ENCODE measurements at places on chromosomes 16 and 17.
A peak's percentile ranks its signal among the peaks of the same experiment; 100 is the strongest.

- no peak for DNase-seq
Measured at GRCh38 chr16:49608779-49609178, 235.2 kb downstream of the C16orf78 start.

DNA sequence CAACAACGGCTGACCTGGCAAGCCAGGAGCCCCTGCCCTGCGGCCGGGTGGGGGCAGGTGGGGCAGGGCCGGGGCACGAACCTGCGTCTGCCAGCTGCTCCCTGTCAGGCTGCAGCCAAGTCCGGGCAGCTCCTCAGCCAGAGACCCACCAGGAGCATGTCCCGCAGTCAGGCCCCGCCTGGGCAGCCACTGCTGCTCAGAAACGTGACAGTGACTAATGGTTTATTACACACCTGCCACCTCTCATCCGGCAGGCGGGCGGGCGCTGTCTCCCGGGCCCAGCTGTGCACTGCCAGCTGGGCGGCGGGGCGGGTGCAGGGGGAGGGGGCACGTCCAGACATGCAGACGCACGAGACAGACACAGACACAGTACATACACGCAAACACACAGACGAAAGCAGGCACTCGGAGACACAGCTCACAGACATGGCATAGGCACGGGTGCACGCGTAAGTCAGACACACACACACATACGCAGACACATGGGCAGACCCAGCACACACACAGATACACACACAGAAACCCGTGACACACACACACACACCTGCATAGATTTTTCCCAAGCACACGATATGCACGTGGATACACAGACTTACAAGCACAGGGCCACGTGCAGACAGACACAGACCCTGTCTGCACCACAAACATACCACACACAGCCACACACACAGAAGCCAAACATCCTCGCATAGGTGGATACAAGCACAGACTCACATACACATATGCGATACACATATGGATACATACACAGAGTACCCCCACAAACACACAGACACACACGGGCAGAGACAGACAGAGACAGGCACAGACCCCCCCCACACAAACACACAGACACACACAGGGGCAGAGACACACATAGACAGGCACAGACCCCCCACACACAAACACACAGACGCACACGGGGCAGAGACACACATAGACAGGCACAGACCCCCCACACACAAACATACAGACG is 248.3 kb upstream of the CIBAR2 start:
- no peak for DNase-seq

DNA sequence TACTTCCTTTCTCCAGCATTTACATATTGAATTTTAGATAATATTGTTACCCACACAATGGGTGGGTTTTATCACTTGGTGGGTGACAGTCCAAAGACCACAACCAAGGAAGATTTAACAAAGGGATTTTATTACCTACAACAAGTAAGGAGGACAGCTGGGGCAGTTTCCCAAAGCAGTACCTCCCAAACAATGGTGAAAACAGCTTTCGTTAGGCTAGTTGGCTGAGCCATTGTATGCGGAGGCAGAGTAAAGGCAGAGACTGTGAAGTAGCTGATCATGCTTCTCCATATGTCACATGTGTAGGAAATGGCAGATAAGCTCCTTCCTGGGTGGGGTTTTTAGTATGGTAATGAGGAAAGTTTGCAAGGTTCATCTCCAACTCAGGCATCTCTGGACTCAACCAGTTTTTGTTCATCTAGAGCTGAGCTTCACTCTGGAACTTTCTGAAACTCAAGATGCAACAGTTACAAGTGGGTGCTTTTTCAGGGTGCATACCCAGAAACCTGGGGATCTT is 104.3 kb upstream of the PSMD7 start:
- no peak for DNase-seq

DNA sequence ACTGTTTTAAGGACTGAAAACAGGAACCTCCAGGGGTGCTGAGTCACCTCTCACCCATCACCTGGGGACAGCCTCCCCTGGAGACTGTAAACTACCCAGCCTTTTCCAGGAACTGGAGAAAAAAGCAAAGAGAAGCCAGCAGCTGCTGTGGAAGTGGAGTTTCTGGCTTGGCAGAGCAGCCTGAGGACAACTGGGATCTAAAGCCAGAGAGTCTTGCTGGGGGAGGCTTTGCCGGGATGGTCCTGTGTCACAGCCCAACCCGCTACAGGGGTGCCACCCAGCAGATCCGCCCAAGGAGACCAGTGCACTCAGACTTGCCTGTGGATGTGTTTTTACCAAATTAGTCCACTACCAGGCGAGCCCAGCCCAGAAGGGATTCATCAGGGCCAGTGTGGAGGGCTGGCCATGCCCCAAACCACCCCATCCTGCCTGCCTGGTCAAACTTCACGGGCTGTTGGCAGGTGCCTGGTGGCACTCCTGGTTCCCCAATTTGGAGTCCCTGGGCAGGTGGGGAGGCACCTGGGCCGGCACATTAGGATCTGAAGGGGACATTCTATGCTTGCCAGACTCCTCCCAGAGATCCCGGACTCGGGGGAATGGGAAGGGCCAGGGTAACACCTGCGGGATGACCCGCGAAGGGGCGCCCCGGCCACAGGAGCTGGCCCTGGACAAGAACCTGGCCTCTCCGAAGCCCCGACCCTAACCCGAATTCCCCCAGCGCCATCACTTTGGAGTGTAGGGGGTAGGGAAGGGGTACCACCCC is 771 bp downstream of the MSRB1 start:
- no peak for DNase-seq

GRCh38 chr16:21959050-21959449 is 5.9 kb downstream of the UQCRC2 start:
- no peak for DNase-seq

DNA sequence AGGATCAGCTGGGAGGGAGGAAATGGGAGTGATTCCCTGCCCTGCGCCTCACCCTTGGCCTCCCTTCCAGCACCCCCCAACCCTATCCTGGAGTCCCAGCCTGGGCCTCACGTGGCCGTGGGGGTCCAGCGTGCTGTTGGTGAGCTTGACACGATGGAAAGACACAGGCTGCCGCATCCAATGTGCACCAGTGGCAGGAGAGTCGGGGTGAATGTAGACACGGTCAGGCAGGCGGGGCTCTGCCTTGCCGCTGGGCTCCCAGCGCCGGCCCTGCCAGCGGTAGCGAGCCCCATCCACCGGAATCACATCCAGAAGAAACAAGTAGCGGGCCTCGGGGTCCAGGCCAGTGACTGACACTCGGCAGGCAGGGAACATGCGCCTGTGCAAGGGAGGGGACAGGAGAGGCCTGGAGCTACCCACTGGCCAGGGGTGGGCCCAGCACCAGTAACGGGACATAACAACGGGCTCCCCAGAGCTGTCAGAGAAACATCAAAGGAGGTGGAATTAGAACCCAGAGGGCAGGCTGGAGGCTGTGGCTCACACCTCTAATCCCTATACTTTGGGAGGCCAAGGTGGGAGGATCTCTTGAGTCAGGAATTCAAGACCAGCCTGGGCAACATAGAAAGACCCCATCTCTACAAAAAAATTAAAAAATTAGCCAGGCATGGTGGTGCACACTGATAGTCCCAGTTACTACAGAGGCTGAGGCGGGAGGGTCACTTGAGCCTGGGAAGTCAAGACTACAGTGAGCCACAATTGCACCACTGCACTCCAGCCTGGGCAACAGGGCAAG is 2.7 kb downstream of the TBX6 start:
- DNase-seq = no peak

DNA sequence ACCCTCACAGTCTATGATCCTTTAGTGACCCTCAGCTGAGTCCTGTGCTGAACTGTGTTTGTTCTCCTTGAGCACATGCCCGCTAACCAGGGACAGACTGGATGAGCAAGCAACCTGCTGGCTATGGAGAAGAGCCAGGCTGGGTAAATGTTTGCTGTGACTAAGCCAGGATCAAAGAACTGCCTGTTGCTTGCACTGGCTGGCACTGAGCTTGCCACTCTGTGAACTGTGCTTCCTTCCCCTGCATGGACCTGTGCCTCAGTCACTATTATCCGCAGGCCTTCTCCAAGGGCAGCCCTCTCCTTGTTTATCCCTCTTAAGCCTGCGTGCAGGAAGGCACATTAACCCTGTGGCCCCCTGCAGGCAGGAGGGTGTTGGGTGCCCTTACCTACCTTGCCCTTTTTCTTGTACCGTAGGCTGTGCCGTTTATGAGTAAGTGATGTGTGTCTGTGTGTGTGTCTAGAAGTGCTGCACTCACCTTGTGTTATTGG is 7.4 kb downstream of the PNPO start:
- DNase-seq = no peak

DNA sequence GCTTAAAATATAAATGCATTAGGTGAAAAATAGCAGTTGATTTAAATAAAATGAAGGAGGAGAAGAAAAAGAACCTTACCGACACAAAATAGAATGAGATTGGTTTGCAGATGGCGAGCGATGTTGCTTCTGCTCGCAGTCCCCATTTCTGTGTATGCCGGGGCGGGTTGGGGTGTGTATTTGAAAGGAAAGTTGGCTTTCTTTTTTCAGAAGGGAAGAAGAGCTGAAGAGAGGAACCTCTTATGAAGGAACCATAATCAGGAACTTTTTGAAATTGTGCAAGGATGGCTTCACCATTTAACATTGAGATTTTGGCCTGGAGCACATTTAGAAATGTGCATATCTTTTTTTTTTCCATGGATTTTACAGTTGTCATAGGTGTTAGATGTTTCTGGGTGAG is at the start of gene IGSF6:
IGSF6 (minus strand) TSS at position 156 of the 400 bp plus-strand sequence; CDS start at position 146, 10 bp downstream.
- no peak for DNase-seq

GRCh38 chr17:32593003-32593402 is 106.2 kb downstream of the CDK5R1 start:
- no peak for DNase-seq

DNA sequence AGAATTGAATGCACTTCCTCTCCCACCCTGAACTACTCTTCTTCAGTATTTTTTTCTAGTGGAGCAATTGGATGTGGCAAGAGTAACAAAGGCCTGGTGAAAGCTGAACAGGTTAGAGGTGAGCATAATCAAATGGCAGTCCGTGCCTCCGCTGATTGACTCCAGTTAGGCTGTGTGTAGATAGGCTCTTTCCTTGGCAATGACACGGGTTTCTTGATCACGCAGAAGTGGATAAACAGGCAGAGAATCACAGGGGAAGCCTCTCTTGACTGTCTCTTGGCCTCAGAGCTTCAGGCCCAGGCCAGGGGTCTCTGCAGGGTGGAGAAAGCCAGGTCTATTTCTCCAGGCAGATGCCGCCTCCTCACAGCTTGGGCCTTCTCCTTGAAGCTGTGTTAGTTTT is 4.2 kb downstream of the CD300LB start:
- DNase-seq = no peak

- no peak for DNase-seq
Measured at GRCh38 chr17:40850293-40850972, 16.6 kb downstream of the KRT12 start.

- no peak for DNase-seq
Measured at GRCh38 chr17:37060094-37060493, 111.3 kb downstream of the AATF start.

- DNase-seq = peak; percentile 54
Measured at GRCh38 chr17:78013683-78014467, 55.4 kb downstream of the TNRC6C start.

GRCh38 chr16:73547552-73548403 is 499.9 kb upstream of the ZFHX3 start:
- DNase-seq = no peak

GRCh38 chr17:64653325-64653984 is 8.7 kb downstream of the SMURF2 start:
- no peak for DNase-seq

GRCh38 chr17:72724267-72724666 is 368.2 kb downstream of the SLC39A11 start:
- DNase-seq = no peak

GRCh38 chr16:89105599-89106151 is 12.0 kb downstream of the ACSF3 start:
- no peak for DNase-seq

DNA sequence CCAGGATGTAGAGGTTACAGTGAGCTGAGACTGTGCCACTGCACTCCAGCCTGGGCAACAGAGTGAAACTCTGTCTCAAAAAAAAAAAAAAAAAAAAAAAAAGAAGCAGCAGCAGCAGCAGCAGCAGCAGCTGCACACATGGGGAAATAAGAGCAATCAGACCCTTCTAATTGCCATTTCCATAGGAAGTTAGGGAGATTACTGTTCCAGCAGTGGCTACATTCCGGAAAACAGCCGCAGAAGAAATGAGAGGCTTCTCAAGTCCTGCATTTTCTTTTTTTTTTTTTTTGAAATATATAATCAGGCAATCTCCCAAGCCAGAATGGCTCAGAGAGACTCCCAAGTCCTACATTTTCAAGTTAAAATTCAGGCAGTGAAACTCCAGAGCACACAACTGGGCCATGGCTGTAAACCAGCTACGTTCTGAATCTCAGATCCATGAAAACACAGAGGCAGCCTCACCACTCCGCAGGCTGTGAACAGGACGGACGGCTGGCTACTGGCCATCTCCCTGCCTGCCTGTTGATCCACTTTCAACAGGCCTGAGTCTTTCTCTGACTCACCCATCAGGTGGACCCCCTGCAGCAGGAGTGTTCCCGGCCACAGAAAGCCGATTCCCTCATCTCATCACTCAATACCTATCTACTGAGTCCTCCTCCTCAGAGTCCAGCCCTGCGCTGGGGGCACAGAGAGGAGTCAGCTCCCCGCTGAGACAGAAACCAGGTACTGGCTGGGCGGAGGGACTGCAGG is 15.0 kb downstream of the TRPV1 start:
- DNase-seq = no peak

DNA sequence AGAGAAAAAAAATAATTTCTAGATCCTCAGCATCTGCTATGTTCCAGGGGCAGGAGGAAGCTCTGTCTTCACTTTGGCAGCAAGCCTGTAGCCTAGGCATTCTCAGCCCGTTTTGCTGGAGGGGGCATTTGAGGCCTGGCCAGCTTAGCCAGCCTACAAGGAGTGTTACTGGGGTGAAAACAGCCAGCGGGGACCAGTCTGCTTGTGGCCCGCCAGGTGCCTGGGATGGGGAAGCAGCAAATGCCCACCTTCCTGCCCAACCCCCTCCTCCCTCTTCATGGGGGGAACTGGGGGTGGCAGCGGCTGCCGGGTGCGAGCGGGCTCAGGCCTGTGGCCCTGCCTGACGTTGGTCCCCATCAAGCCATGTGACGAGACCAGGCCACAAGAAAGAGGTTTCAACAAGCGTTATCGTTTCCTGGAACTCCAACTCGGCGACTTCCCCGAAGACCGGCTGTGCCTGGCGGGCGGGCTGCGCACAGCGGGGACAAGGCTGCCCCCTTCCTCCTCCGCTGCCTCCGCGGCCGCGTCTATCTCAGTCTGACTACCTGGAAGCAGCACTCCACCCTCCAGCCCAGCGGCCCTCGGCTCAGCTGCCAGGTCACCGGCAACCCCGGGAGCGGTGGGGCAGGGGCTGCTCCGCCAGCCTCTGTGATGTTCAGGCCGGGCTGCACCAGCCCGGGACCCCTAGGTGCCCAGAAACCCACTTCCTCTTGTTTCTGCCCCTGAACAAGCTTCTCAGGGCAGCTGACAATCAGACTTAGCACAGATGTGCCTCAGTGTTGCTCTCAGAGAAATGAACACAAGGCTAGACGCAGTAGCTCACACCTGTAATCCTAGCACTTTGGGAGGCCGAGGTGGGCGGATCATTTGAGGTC is 22.9 kb downstream of the SOCS1 start:
- peak; percentile 89 for DNase-seq

- peak; percentile 38 for DNase-seq
Measured at GRCh38 chr17:48351911-48352332, 78.1 kb downstream of the SKAP1 start.

- DNase-seq = no peak
Measured at GRCh38 chr17:81960130-81960958, 643 bp downstream of the NOTUM start.

Data from CD4-positive, alpha-beta memory T cell (primary cell).